ENCODE measurements at places on chromosomes 7 and 10. TPM values are rescaled to one million over a fixed set of nuclear protein-coding genes. Genes with fewer than 3 reads are reported as not detected.
A peak's percentile ranks its signal among the peaks of the same experiment; 100 is the strongest.

GRCh38 chr7:155384751-155385150 is 73.2 kb upstream of the EN2 start:
- DNase-seq, result no peak

DNA sequence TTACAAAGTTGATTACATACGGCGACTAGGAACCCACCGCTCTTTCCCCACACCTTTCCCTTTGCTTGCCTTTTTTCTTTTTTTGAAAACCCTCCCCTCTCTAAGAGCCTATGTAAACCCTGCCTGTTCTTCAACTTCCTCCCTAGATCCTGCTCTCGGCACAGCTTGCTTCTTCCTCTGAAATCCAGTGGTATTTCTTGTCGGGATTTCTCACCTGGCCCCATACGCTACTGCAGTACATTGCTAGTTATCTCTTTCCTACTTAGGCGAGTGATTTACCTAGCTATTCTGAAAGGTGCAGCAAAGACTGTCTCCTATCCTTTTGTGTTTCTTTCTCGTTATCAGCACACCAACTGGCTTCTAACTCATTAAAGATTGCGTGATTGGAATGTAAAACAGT is 371.1 kb downstream of the PRPF18 start:
- DNase-seq, result no peak

GRCh38 chr7:155342313-155342712 is 44.6 kb downstream of the INSIG1 start:
- no peak for DNase-seq

DNA sequence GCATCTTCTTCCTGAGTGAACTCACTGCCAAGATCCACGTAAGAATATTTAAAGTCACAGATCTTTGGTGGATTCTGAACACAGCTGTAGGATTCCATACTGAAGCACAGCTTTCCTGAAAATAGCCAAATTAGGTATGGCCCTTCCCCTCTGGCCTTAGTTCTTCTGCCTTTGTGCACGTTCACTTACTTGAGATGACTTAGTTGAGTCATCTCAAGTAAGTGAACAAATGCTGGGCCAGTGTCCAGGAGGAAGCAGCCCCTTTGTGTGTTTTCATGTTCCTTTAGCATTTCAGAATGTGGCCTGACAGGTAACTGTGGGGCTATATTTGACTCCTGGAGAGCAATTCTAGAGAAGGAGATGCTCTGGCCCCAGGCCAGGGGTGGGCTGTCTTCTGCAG is 51.5 kb downstream of the CCNY start:
- DNase-seq, result peak; percentile 61

Gene SPDYE2B
- not detected for total RNA-seq

Gene PRSS37
- total RNA-seq, result not detected

All from foreskin keratinocyte (primary cell).